NCI-H2029 (cell line): ENCODE measurements at places on chromosomes 4 and X.
A peak's percentile ranks its signal among the peaks of the same experiment; 100 is the strongest.

GRCh38 chr4:172390331-172390730 lies 577.1 kb downstream of the GALNTL6 start:
- no peak for DNase-seq

DNA sequence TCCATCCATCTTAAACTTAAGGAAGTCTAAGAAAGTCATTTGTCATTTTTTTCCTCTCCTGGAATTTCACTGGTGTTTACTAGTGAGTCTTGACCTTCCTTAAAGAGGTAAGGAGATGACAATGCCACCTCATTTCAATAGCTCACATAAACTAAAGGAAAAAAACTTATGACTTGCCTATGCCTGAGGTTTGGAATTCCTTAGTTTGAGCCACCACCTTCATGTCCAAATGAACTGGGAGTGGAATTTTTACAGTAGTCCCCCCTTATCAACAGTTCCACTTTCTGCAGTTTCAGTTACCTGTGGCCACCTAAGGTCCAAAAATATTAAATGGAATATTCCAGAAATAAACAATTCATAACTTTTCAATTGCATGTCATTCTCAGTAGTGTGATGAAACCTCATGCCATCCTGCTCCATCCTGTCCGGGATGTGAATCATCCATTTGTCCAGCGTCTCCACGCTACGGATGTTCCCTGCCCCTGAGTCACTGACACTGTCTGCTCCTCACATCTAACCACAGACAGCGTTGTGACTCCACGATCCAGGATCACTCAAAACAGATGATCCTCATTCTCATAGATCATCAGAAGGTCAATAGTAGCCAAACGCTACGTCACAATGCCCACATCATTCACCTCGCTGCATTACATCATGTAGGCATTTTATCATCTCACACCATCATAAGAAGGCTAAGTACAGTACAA lies 177.4 kb downstream of the SH3KBP1 start:
- DNase-seq, result no peak

DNA sequence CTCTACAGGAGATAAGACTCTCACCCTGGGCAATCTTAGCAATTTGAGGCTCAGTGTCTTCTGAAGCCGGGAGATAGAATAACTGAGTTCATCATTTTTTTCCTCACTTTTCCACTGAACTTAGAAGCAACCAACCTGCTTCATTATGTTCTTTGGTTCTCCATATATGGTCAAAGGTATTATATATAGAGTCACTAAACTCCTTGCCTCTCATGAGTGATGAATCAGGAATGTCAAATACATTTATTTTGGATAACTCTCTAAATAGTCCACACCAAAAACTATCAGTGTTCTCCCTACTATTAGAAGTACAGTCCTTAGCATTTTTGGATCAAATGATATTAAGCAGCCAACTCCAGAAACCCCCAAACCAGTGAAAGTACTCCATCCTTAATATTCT lies 421.5 kb upstream of the EPHA5 start:
- DNase-seq, result no peak

DNA sequence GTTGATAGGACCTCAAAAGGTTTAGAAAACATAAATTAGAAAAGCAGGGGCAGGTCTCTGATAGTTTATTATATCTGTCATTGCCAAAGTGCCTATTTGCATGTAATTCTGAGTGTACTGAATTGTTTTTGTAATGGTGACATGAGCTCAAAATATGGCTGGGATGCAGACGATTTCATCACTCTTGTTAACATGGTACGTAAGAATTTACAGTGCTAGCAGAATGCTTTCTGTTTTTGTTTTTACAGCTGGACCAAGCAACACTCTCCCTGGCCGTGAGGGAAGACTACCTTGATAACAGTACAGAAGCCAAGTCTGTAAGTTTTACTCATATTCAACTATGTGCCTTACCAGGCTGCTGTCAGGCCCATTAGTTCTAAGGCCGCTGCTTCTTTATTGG lies 58.1 kb downstream of the PHEX start:
- no peak for DNase-seq

- DNase-seq, result peak; percentile 12
Measured at GRCh38 chrX:14032406-14032805, 2.7 kb upstream of the GEMIN8 start.
